Osteocyte (in vitro differentiated cells): ENCODE measurements at places on chromosomes 6 and 20. TPM values are rescaled to one million over a fixed set of nuclear protein-coding genes. Genes with fewer than 3 reads are reported as not detected.

Gene TRIM31
- total RNA-seq = not detected in 2 replicates

Gene TRAM2
- 320 and 339 TPM in 2 replicates for total RNA-seq

Gene SLC29A1
- total RNA-seq = 130 and 135 TPM in 2 replicates

Gene CDYL
- total RNA-seq = 39.8 and 40.4 TPM in 2 replicates

- no peak for DNase-seq
Observed at GRCh38 chr6:12051861-12052368, 39.8 kb downstream of the HIVEP1 start.

GRCh38 chr6:166648846-166649245, 21.8 kb upstream of the RPS6KA2 start:
- DNase-seq = no peak

DNA sequence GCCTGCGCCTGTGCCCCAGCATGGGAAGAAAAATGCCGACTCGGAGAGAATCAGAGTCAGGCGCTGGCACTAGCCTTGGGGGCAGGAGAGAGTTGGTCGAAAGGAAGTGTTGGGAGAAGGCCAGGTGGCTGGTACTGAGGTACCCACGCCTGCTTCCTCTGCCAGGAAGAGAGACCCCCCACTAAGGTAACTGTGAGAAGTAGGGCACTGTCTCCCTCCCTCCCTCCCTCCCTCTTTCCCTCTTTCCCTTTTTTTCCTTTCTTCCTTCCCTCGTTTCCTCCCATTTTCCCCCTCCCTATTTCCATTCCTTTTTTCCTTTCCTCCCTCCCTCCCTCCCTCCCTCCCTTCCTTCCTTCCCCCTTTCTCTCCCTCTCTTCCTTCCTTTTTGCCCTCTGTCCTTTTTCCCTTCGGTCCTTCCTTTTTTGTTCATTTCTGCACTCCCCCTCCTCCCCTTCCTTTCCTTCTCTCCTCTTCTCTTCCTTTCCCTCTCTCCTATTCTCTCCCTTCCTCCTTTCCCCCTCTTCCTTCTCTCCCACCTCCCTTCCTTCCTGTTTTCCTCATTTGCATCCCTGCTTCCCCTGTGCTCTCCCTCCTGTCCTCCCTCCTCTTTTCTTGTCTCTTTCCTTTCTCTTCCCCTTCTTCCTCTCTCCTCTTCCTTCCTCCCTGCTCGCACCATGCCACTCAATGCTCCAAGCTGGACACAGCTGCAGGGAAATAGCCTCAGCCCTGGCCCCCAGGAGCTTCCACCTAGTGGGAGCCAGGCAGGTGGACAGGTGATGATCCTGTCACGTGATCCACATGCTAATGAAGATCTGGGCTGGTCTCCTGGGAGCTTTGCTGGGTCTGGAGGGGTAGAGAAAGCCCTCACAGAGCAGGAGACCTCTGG, 148.0 kb downstream of the DHX35 start:
- no peak for DNase-seq

- no peak for DNase-seq
Observed at GRCh38 chr6:28235912-28236452, 10.9 kb downstream of the ZSCAN9 start.

DNA sequence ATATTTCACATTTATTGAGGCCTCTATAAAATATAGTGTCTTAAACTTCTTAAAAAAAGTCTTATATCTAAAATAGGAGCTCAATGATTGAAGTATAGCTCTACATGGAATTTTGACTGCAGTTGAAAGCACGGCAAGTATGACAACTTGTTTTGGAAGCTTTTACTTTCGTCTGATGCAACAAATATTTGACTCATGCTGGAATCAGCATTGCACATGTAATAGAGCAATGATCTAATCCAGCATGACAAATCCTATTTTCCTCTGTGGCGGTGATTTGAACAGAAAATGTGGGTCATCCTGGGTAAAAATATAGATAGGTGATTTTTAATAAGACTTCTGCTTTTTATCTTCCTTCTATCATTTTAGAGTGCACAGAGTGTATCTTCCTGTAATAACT, 111.6 kb downstream of the TINAG start:
- no peak for DNase-seq

DNA sequence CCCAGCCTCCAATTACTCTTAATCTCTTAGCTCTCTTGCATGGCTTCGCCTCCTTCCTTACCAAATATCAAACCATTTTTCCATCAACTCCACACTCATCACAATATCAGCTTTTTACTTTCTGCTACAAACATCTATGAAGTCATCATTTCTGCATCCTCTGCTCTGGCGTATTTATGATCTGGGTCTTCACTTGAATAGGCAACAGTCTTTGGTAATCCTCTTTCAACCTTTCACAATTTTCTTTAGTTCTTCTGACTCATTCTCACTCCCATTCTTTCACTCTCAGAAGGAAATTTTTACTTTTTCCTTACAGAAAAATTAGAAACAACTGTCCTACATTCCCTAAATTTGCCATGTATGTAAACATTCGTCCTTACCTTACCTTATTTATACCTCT, 522.4 kb downstream of the HDGFL1 start:
- no peak for DNase-seq

- DNase-seq = no peak
Observed at GRCh38 chr6:14180609-14181008, 63.0 kb downstream of the CD83 start.

DNA sequence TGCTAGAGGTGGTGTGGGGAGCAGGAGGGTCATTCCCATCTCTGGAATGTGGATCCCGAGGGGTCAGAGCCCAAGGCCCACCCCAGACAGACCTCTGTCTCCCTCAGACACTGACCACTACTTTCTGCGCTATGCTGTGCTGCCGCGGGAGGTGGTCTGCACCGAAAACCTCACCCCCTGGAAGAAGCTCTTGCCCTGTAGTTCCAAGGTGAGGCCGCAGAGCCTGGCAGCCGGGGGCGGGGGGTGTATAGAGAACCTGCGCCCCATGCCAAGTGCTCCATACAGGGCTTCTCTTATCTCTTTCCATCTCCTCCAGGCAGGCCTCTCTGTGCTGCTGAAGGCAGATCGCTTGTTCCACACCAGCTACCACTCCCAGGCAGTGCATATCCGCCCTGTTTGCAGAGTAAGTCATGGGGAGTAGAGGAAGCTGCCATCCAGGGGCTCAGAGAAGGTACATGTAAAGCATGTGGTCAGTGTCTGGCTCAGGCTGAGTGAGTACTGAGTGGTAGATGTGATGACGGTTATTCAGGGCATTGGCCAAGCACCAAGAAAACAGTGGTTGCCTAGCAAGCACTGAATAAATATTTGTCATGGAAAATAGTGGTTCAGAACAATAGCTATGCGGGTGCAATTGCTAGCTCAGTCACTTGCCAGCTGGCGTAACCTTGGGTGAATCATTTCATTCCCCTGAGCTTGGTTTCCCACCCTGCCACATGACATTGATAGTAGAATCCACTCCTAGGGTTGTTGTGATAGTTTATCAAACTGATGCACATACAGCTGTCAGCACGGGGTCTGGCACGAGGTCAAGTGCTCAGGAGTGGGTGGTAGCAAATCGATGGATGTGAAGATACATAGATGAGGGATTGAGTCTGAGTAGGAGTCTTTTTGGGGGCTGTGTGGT, 3.5 kb downstream of the PIGT start:
- peak; percentile 75 for DNase-seq
